Esophagus muscularis mucosa (tissue), 4 donors: ENCODE measurements at places on chromosomes 2 and 18. TPM values are rescaled to one million over a fixed set of nuclear protein-coding genes. Genes with fewer than 3 reads are reported as not detected.

PSTPIP2 gene
- 5.6 TPM for total RNA-seq

SNORC gene
- total RNA-seq = 0.45 TPM

- no peak overlapping the region for H3K4me3 ChIP-seq
- no peak for DNase-seq
- no peaks in the 10 kb centered on the region for H3K36me3 ChIP-seq
- no peaks in the 10 kb centered on the region for H3K4me1 ChIP-seq
- H3K27ac ChIP-seq = no peak overlapping the region
Measured at GRCh38 chr18:54835944-54836343, 7.7 kb downstream of the RAB27B start.

- no peaks in the 10 kb centered on the region for H3K27me3 ChIP-seq
- no peak for DNase-seq
- no peaks in the 10 kb centered on the region for H3K4me1 ChIP-seq
- H3K36me3 ChIP-seq = no peaks in the 10 kb centered on the region
Measured at GRCh38 chr2:187174582-187174981, 273.5 kb downstream of the CALCRL start.

GALNT5 gene
- total RNA-seq = 0.83 TPM

DNA sequence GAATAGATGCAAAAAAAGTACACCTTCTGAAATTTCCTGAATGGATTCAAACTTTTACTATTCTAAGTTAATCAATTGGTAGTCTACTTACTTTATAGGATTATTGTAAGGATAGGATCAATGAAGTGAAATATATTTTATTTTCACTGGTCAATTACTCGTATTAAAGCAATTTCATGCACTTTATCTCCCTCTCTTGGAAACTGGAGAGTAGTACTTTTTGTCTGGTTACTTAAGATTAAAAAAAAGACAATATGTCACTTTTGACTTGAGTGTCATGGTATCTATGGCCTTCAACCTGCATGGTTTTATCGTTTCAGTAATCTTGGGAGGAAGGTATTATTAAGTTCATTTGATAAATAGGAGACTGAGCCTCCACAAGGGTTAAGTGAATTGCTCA lies 1.0 kb upstream of the KYNU start:
- no peak overlapping the region for H3K4me3 ChIP-seq
- H3K4me1 ChIP-seq = no peaks in the 10 kb centered on the region
- no peak for DNase-seq
- H3K27ac ChIP-seq = no peak overlapping the region

RBM44 gene
- 0.63 TPM for total RNA-seq

DNA sequence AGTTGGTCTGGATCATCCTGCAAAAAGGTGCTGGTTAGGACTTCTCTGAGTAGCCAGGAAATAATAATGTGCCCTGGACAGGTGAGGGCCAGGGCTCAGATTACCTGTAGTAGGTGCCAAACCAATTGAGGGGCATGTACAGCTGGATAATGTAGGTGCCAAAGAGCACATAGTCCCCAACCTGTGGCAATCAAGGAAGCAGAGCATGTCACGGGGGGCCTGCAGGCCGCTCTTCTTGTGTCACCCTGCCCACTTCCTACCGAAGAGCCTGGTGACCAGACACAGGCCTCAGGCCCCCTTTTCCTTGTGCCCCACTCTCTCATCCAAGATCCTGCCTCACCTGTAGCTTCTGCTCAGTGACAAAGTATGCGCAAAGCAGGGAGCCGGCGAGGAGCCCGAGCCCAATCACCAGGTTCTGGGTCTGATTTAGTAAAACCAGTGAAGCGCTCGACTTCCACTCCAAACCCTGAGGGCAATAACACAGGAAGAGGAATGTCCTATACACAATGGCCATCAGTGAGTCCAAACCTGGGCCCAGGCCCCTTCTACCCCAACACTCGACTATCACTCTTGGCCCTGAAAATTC lies 5.2 kb downstream of the ABCB6 start:
- H3K4me1 ChIP-seq = peaks cover 32% of the 10 kb centered on the region
- no peak overlapping the region for H3K27ac ChIP-seq
- H3K36me3 ChIP-seq = peaks cover 20% of the 10 kb centered on the region

DNA sequence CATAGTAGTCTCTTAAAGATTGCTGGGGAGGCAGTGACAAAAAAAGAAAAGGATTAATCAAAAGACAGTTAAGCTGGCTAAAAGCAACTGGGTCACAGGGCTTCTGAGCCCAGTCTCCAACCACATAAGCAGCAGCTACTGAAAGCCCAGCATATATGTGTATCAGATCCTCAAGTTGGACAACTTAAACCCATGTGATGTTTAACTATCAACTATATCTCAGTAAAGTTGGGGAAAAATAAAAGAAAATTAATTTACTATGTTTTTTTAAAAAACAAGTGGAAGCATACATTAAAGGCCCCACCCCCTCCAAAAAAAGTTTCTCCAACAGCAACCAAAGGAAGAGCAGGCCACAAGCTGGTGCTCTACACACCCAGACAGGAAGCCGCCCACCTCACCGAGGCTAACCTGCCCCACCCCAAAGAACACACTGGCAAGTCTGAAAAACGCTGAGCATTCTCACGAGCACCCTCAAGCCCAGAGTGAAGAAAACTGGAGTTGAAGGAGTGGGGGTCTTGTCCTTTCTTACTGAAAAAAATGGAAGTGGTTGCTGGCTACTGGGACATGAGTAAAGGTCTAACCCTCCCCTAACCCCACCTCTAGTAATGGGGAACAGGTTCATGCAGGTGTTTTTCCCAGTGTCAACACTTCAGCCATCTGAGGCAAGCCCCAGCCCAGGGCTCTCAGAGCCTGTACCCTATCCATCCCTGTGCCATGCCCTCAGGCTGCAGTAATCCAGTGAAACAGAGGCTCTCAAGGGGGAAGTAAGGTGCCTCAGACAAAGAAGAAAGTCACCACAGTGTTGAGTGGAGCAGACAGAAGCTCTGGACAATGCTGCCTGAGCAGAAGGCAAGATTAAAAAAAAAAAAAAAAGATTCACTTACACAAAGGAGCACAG lies 106.3 kb downstream of the GYPC start:
- no peak for DNase-seq
- H3K36me3 ChIP-seq = no peaks in the 10 kb centered on the region
- no peaks in the 10 kb centered on the region for H3K4me1 ChIP-seq
- no peaks in the 10 kb centered on the region for H3K27me3 ChIP-seq
- no peak overlapping the region for H3K4me3 ChIP-seq
- no peak overlapping the region for H3K27ac ChIP-seq

ANKMY1 gene
- 10.0 TPM for total RNA-seq

MAB21L4 gene
- 0.83 TPM for total RNA-seq

EFEMP1 gene
- total RNA-seq = 80.7 TPM

DNA sequence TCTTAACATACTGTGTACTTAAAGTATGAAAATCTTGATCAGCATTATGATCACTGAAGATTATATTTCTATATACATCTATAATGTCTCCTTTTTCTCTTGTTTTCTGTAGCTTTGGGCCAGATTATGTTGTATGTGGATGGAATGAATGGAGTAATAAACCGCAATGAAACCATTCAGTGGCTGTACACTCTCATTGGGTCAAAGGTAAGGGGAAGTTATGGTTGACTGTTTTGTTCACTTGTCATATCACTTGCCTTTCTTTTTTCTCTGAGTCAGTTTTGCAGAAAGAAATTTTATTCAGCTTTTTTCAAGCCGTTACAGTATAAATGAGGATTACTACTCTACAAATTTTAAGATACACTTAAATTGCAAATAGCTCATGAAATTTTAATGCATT lies 252.5 kb downstream of the TPGS2 start:
- H3K4me1 ChIP-seq = peaks cover 39% of the 10 kb centered on the region
- no peaks in the 10 kb centered on the region for H3K36me3 ChIP-seq
- no peak for DNase-seq
- H3K27ac ChIP-seq = no peak overlapping the region
- H3K27me3 ChIP-seq = no peaks in the 10 kb centered on the region

RASGRP3 gene
- total RNA-seq = 8.7 TPM

GRCh38 chr18:44764863-44765262 lies 84.2 kb downstream of the SETBP1 start:
- H3K27me3 ChIP-seq = no peaks in the 10 kb centered on the region
- H3K36me3 ChIP-seq = no peaks in the 10 kb centered on the region
- DNase-seq = no peak
- H3K4me1 ChIP-seq = peaks cover 68% of the 10 kb centered on the region
- H3K27ac ChIP-seq = peak overlapping the region; percentile 66
- H3K4me3 ChIP-seq = no peak overlapping the region

CGREF1 gene
- total RNA-seq = 1.4 TPM

NAT8 gene
- not detected for total RNA-seq

SMC6 gene
- 9.6 TPM for total RNA-seq

GRCh38 chr2:162072181-162072702 lies 1.8 kb downstream of the DPP4 start:
- no peak for DNase-seq
- no peaks in the 10 kb centered on the region for H3K36me3 ChIP-seq
- H3K27me3 ChIP-seq = peaks cover 30% of the 10 kb centered on the region
- no peak overlapping the region for H3K4me3 ChIP-seq
- H3K27ac ChIP-seq = no peak overlapping the region

- peak; percentile 82 for DNase-seq
- no peaks in the 10 kb centered on the region for H3K27me3 ChIP-seq
- no peak overlapping the region for H3K27ac ChIP-seq
- H3K4me1 ChIP-seq = no peaks in the 10 kb centered on the region
- H3K4me3 ChIP-seq = no peak overlapping the region
- no peaks in the 10 kb centered on the region for H3K36me3 ChIP-seq
Measured at GRCh38 chr2:151182899-151183809, 78.5 kb downstream of the RBM43 start.

ERFE gene
- total RNA-seq = not detected

DNA sequence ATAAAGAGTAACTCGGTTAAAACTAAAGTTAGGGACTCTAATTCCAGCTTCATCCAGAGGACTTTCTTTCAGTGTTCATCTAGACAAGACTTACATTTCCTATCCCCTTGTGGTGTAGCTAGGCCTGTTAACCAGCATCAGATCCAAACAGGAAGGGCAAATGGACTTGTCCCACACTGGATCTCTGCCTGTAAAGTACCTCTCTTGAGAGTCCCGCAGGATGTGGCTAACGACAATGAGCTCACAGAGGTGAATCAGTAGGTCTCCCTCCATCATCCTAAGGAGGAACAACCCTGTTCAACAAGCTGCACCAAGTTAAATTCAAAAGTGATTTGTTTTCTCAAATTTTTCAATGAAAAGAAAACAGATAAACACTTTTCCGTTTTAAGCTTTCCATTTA lies 412.3 kb upstream of the RGPD4 start:
- H3K4me1 ChIP-seq = peaks cover 8% of the 10 kb centered on the region
- no peaks in the 10 kb centered on the region for H3K36me3 ChIP-seq
- no peak for DNase-seq
- no peak overlapping the region for H3K27ac ChIP-seq

TIA1 gene
- total RNA-seq = 51.2 TPM

GRCh38 chr18:55593888-55594287 lies 5.9 kb upstream of the TCF4 start:
- H3K4me1 ChIP-seq = peaks cover 5% of the 10 kb centered on the region
- H3K36me3 ChIP-seq = no peaks in the 10 kb centered on the region
- no peaks in the 10 kb centered on the region for H3K27me3 ChIP-seq
- no peak overlapping the region for H3K4me3 ChIP-seq
- no peak overlapping the region for H3K27ac ChIP-seq
- DNase-seq = no peak

DNA sequence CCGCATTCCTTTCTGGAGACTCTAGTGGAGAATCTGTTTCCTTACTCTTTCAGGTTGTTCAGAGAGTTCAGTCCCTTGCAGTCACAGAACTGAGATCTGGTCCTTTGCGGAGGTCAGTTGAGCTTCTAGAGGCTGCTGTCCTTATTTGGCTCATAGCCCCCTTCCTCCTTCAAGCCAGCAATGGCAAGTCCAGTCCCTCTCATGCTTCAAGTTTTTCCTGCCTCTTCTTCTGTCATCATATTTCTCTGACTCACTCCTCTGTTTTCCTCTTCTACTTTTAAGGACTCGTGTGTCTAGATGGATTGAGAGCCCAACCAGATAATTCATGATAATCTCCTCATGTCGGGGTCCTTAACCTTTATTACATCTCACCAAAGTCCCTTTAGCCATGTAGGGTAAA lies 173.5 kb upstream of the FOSL2 start:
- no peaks in the 10 kb centered on the region for H3K27me3 ChIP-seq
- DNase-seq = no peak
- no peaks in the 10 kb centered on the region for H3K4me1 ChIP-seq
- H3K36me3 ChIP-seq = no peaks in the 10 kb centered on the region
- no peak overlapping the region for H3K27ac ChIP-seq
- H3K4me3 ChIP-seq = no peak overlapping the region

EMILIN1 gene
- total RNA-seq = 288 TPM

DNA sequence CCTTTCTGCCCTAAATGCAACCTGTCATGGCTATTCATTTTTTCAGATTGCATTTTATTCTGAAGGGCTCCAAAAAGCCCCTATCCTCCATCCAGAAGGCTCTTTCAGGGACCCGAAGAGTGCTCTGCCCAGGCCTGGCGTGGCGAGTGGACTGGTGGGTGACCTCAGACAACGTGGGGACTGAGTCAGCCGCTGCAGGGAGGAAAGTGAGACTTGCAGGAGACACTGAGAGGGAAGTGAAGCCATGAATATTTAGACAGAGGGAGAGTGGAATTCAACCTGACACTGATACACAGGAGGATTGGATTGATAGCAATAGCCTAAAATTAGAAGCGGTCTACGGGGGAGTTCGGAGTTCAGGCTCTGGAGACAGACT lies 63.6 kb upstream of the SIX2 start:
- no peak overlapping the region for H3K27ac ChIP-seq
- no peak for DNase-seq
- H3K4me1 ChIP-seq = no peaks in the 10 kb centered on the region
- no peaks in the 10 kb centered on the region for H3K27me3 ChIP-seq
- no peaks in the 10 kb centered on the region for H3K36me3 ChIP-seq
- no peak overlapping the region for H3K4me3 ChIP-seq

DNA sequence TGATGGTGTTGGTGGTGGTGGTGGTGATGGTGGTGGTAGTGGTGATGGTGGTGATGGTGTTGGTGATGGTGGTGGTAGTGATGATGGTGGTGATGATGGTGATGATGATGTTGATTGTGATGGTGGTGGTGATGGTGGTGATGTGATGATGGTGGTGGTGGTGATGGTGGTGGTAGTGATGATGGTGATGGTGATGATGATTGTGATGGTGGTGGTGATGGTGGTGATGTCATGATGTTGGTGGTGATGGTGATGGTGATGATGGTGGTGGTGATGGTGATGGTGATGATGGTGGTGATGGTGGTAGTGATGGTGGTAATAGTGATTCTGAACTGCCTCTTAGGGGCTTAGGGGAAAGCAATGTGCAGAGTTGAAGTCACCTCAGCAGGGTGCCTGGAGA lies 760.7 kb downstream of the GALR1 start:
- H3K36me3 ChIP-seq = no peaks in the 10 kb centered on the region
- H3K4me1 ChIP-seq = no peaks in the 10 kb centered on the region
- H3K4me3 ChIP-seq = no peak overlapping the region
- no peak overlapping the region for H3K27ac ChIP-seq

DNA sequence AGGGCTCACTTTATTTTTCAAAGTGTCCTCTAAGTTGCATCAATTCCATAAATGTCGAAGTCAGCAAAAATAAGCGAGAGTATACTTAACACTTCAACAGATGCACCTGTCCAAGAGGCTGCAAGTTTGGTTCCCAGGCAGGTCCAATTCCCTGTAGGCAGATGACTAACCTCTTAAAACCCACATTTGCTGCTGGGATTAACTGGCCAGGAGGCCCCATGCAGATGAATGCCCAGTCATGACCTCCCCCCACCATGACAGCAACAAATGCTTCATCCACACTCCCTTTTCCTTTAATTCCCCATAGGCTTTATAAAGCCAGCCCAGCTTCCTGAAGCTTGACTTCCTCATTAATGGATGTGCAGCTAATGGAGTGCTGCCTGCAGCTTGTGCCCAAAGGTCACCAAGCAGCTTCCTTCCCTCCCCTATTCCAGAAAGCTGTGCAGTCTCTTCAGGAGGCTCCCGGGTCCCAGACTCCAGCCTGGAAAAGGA lies 35.7 kb downstream of the REEP1 start:
- H3K4me1 ChIP-seq = peaks cover 85% of the 10 kb centered on the region
- peak overlapping the region; percentile 80 for H3K27ac ChIP-seq
- no peaks in the 10 kb centered on the region for H3K27me3 ChIP-seq
- DNase-seq = no peak
- no peaks in the 10 kb centered on the region for H3K36me3 ChIP-seq
- H3K4me3 ChIP-seq = no peak overlapping the region

BUB1 gene
- total RNA-seq = 0.80 TPM
